ENCODE measurements at places on chromosomes 11 and 22. TPM values are rescaled to one million over a fixed set of nuclear protein-coding genes. Genes with fewer than 3 reads are reported as not detected.

Gene PKNOX2
- total RNA-seq = 0.68 TPM

Gene C11orf86
- total RNA-seq = not detected

Gene TAF10
- 66.1 TPM for total RNA-seq

Gene ARHGAP20
- 0.14 TPM for total RNA-seq

Gene LMO2
- total RNA-seq = 2.5 TPM

Gene INS
- total RNA-seq = not detected

Gene PRR33
- not detected for total RNA-seq

Gene CD6
- total RNA-seq = 0.29 TPM

Gene YAP1
- 120 TPM for total RNA-seq

Gene NOX4
- total RNA-seq = 11.2 TPM

Gene DTX4
- total RNA-seq = 7.4 TPM

Gene TOMT
- not detected for total RNA-seq

Gene LDHAL6A
- total RNA-seq = not detected

Gene PAK1
- total RNA-seq = 32.7 TPM

Gene MUC6
- not detected for total RNA-seq

Gene LAYN
- total RNA-seq = 28.7 TPM

Gene GAL
- 16.1 TPM for total RNA-seq

Gene PGR
- total RNA-seq = under 0.01 TPM

Gene KCTD14
- 6.2 TPM for total RNA-seq

Gene CHRM1
- not detected for total RNA-seq

Gene ANO1
- total RNA-seq = 1.1 TPM

Gene NRIP3
- total RNA-seq = 24.0 TPM

Gene MS4A6E
- not detected for total RNA-seq

Gene CDC45
- total RNA-seq = 10.5 TPM

Gene DEUP1
- not detected for total RNA-seq

Gene OR4A5
- not detected for total RNA-seq

Gene GLB1L2
- total RNA-seq = 14.8 TPM

Gene TSPAN32
- total RNA-seq = not detected

Gene C11orf16
- total RNA-seq = not detected

Gene LRP4
- 9.9 TPM for total RNA-seq

Gene SLC22A12
- not detected for total RNA-seq

Gene PRG3
- not detected for total RNA-seq

Gene CCDC87
- total RNA-seq = 0.58 TPM

Gene SLC37A2
- 1.8 TPM for total RNA-seq

Gene SAA4
- 1.3 TPM for total RNA-seq

Gene EXPH5
- total RNA-seq = 10.1 TPM

Gene ENDOD1
- 38.4 TPM for total RNA-seq

Gene PIH1D2
- 1.4 TPM for total RNA-seq

Gene PIK3IP1
- total RNA-seq = 14.0 TPM

Gene DNAJB13
- total RNA-seq = not detected

Gene MS4A6A
- total RNA-seq = 2.3 TPM

Gene KMT5B
- total RNA-seq = 24.8 TPM

Gene SPATA19
- total RNA-seq = not detected
